Islet precursor cell (in vitro differentiated cells): ENCODE measurements at places on chromosomes 5 and 9.
A peak's percentile ranks its signal among the peaks of the same experiment; 100 is the strongest.

DNA sequence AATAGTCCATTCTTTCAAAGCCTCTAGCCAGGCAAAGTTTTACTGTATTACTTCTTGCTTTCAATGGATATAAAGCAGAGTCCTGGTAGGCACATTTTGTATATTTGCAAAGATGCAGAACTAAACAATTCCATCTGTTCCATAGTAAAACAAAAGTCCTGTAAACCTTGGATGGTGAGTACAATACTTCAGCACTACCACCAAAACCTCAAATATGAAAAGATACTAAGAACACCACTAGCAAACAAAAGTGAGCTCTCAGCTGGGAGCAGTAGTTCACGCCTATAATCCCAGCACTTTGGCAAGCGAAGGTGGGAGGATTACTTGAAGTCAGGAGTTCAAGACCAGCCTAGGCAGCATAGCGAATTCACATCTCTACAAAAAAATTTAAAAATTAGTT lies 195.0 kb downstream of the MSX2 start:
- DNase-seq: no peak

GRCh38 chr9:123282362-123283047 lies 14.1 kb upstream of the STRBP start:
- no peak for DNase-seq

DNA sequence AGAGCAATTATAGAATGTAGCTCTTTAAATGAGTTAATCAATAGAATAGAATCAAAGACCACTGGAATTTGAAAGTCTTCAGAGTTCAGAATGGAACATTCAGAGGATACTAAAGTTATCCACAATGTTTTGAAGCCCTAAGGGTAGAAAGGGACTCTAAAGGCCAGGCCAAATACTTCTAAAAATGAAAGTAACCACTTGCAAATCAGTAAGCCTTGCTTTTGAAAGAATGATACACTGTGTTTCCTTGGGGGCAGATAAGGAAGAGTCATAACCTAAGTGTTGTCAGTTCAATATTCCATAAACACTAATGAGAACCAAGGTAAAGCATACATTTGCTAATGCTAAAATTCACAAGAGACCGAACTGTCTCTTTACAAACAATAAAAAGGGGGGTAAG lies 813.5 kb downstream of the PTPRD start:
- DNase-seq: no peak

DNA sequence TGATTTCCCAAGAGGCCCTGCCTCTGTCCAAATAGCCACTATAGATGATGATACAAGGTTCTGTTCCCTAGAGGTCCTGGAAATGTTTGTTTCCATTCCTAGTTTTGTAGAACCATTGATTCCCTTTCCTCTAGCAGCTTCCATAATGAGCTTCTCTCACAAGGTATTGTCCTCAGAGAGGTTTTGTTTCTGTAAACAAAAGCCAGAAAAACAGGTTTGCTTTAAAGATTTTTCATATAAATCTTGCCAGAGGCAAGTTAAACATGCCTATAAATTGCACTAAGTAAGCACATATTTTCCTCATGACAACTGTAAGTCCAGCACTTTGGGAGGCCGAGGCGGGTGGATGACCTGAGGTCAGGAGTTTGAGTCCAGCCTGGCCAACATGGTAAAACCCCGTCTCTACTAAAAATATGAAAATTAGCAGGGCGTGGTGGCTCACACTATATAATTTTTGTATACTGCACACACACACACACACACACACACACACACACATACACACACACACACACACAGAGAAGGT lies 1787.7 kb downstream of the EFNA5 start:
- no peak for DNase-seq

GRCh38 chr9:665296-665695 lies 176.2 kb upstream of the DMRT1 start:
- no peak for DNase-seq

GRCh38 chr9:96376891-96377874 lies 6.3 kb downstream of the SLC35D2 start:
- no peak for DNase-seq

GRCh38 chr9:89602978-89603766 lies 1.6 kb upstream of the GADD45G start:
- peak; percentile 96 for DNase-seq

DNA sequence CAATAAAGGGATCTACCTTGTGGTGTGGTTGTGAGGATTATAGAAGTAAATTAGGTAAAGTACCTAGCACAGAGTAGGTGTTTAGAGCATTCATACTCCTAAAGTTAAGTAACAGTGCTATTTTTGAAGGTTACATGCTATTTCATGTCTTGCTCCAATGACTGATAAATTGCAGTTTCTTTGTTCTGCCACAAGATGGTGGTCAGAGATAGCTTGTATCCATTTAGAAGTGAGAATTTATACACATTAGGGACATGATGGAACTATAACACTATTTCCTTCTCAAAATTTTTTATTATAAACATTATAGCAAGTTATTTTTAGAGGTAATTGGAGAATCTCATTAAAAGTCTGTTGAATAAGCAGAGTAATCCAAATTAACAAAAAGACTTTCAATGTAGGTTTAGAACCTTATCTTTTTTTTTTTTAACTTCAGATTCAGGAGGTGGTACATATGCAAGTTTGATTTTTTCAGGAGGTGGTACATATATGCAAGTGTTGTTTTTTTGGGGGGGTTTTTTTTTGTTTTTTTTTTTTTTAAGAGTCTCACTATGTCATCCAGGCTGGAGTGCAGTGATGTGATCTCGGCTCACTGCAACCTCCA lies 17.1 kb downstream of the MTREX start:
- DNase-seq: no peak

DNA sequence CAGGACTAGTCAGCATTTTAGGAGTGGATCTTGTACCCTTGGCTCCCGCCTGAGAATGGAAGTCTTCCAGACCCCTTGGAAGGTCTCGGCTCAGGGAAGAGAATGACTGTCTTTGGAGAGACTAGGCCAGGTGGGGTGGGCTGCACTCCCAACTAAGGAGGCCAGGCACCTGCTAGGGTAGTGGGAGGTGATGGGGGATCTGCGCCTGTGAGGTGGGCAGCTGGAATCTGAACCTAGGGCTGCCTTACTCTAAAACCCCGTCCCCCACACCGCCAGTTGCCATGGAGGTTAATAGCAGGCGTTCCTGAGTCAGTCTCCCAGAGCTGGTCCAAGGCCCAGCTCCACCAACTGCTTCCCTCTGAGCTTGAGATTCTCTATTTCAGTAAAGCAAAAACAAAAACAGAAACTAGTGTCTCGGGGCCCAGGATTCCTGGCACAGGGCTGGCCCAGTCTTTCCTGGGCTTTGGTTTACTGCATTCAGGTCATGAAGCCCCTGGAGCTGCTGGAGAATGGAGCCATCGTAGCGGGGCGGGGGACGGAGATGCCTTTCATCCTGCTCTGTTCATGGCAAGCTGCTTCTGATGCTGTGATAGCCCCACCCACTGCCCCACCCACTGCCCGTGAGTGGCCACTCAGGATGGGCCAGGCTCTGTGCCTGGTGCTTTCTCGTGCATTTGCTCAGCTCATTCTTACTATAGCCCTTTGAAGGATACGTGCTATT lies 57.5 kb downstream of the DAB2IP start:
- no peak for DNase-seq

DNA sequence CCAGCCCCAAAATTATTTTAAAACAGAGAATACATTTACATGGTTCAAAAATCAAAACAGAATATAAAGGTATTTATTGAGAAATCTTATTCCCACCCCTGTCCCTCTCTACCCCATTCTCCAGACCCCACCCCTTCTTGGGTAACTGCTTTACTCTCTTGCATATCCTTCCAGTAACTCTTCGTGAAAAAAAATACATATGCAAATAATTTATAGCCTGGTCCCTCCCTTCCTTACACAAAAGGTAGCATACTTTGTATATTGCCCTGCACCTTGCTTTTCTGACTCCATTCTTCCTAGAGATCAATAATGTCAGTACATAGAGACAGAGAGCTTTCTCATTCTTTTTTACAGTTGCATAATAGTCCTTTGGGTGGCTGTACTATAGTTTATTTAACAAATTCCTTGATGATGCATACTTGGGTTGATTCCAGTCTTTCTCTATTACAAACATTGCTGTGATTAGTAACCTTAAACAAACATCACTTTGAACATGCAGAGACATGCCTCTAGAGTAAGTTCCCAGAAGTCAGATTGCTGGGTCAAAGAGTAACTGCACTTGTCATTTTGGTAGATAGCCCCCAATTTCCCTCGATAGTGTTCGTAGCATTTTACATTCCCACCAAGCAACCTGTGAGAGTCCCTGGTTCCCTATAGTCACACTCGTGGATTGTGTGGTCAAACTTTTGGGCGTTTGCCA lies 47.9 kb downstream of the STOM start:
- DNase-seq: no peak

GRCh38 chr9:77807846-77808750 lies 160.0 kb upstream of the GNA14 start:
- no peak for DNase-seq

DNA sequence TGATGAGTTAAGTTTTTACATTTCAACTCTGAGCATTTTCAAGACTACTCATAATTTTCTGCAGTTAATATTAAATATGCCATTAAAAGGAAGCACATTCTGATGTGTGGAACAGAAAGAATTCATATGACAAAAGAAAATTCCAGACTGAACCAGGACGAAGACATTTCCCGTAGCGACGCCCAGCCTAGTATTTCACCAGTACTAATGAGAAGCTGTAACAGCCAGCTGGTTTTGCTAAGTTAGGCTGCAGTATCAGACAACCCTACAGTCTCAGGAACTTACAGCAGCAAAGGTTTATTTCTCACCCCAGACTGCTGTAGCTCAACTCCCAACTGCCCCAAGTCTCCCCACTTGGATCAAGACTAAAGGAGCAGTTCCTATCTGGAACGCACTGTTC lies 91.6 kb downstream of the TMEM174 start:
- no peak for DNase-seq

- DNase-seq: peak; percentile 71
These were observed 159.4 kb upstream of the PITX1 start for GRCh38 chr5:135193213-135194125.

- DNase-seq: no peak
These were observed 338.0 kb downstream of the ACTL7B start for GRCh38 chr9:108517651-108518365.

- no peak for DNase-seq
These were observed 31.6 kb downstream of the PTGS1 start for GRCh38 chr9:122402403-122402871.

DNA sequence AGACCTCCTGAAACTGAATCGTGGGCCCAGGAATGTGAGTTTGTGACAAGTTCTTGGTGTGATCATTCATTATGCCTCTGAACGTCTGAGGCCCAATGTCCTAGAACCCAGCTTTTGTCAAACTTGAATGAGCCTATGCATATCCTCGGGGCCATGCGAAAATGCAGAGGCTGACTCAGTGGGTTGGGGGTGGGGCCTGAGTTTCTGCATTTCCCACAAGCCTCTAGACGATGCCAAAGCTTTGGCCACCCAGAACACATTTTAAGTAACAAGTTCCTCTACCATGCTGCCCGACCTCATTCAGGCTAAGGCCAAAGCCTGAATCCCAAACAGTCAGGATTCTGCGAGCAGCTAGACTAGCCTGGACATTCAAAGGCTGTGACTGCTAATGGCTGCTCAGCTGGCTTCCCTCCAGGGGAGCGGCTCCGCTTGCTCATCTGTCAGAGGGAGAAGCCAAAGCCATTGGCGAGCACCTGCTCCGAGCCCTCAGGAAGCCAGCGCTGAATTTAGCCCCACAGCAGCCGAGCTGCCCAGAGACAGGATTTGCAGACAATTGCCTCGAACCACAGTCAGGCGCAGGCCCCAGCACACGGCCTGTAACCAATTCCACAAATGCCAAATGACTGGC lies 177.5 kb downstream of the ZDHHC21 start:
- DNase-seq: peak; percentile 91

DNA sequence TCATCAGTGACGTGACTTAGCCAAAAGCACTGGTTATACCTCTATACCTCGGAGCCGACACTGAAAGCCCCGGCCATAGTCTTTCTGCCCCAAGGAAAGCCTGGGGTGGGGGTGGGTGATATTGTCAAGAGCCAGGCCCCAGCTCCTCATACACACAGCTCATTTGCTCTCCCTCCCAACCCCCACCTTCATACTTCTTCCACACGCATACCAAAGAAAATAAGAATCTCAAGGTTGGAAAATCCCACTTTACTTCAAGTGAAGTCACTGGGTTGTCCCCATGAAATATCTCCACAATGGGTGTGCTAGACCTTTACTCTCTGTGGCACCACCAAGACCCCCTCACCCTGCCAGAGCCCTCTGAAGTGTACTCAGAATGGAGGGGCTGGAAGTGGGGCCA lies 27.1 kb upstream of the MGAT1 start:
- no peak for DNase-seq

GRCh38 chr9:136831720-136832104 lies 10.6 kb upstream of the AJM1 start:
- DNase-seq: no peak

DNA sequence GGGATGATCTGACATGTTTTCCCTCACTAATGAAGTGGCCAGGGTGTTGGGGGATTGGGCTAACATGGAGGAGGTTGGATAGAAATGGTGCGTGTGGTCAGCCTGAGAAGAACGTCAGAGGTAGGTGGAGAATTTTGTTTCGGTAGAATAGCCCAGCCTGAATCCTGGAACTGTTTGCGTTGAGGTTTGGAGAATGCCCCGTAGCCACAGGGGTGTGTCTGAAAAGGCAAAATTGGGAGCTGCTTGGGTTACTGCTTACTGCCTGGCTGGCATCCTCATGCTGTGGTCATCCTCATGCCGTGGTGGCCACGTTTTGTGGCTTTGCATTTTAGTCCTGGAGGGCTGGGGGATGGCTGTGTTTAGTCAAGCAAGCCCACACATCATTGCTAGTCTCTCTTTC lies 236.9 kb downstream of the GOLPH3 start:
- no peak for DNase-seq

GRCh38 chr5:145396888-145397287 lies 438.3 kb downstream of the PRELID2 start:
- no peak for DNase-seq

DNA sequence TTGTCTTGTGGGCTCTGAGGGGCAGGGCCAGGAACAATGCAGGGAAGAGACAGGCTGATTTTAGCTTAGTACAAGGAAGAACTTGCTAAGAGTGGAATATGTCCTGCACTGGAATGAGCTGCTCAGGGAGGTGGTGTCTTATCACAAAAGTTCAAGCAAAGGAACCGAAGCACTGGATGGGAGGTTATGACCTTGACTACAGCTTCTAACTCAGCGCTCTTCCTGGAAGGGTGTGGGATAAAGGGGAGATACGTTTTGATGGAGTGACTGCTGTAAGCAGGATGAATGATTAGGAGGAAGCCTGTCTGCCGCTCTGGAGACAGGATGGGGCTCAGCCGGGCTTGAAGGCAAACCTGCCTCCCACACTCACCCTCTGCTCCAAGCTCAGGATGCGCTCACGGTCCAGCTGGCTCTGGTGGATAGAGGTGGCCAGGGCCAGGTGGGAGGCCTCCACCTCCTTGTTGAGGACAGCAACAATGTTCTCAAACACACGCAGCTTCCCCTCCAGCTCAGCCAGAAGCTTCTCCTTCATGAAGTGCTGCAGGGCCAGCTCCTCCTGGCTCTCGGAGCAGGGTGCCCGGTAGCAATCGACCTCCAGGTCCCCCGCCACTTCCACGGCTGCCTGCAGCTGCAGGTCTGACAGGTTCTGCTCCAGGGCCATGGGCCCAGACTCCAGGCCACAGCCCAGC lies 13.5 kb downstream of the TRAF1 start:
- no peak for DNase-seq

GRCh38 chr5:13955896-13956295 lies 11.4 kb upstream of the DNAH5 start:
- DNase-seq: no peak

GRCh38 chr5:96896806-96897205 lies 20.5 kb downstream of the ERAP2 start:
- no peak for DNase-seq

GRCh38 chr9:35731415-35732184 lies 395 bp downstream of the TLN1 start:
- DNase-seq: no peak
